CD4-positive, alpha-beta T cell treated with Interleukin-4 for 4 hours (primary cell): ENCODE measurements at places on chromosomes 16 and 17.
A peak's percentile ranks its signal among the peaks of the same experiment; 100 is the strongest.

- no peak for DNase-seq
Measured at GRCh38 chr17:47850373-47850691, 631 bp downstream of the SP6 start.

- no peak for DNase-seq
Measured at GRCh38 chr16:557463-558297, 2.5 kb upstream of the PRR35 start.

- DNase-seq, result no peak
Measured at GRCh38 chr17:173166-173911, 8.1 kb downstream of the DOC2B start.

GRCh38 chr17:20026960-20027359 lies 17.8 kb downstream of the SPECC1 start:
- no peak for DNase-seq

DNA sequence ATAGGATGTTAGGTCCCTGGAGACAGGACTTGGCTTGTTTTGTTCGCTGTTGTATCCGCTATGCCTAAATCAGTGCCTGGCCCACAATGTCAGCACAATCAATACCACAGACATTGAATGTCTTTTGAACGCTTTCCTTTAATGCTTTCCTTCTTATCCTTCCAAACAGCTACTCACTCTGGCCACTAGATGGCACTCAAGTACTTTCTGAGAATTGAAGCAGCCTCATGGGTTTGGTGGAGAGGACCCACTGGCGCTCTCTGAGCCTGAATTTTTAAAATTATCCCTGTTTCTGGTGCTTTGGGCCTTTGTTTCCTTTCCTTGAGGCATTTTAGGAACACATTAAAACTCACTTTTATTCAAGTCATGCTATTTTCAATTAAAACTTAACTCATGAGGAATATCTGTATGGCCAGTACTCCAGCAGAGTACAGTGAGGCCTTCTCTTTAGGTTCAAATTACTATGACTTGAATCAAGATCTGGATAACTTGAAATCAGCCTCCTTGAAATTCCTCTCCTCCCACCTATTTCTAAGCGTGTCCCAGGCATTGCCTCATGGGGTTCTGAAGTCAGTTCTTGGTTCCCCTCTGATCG lies 3.2 kb upstream of the NLRP1 start:
- peak; percentile 83 for DNase-seq

DNA sequence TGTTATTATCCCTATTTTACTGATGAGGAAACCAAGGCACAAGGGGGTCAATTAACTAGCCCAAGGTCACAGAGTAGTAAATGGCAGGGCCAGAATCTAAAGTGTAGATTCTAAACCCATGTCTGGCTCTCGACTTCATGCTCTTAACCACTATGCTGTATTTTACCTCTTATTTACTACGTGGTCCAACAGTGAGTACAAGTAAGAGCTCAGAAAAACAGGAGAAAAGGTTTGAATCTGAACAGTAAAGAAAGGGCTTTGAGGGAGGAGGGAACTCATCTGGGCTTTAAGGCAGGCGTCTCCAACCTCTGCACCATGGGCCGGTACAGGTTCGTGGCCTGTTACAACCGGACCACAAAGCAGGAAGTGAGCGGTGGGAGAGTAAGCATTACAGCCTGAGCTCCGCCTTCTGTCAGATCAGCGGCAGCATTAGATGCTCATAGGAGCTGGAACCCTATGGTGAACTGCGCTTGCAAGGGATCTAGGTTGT lies 62.9 kb downstream of the SMURF2 start:
- peak; percentile 53 for DNase-seq

- no peak for DNase-seq
Measured at GRCh38 chr17:1606352-1606985, 22.2 kb downstream of the SLC43A2 start.

DNA sequence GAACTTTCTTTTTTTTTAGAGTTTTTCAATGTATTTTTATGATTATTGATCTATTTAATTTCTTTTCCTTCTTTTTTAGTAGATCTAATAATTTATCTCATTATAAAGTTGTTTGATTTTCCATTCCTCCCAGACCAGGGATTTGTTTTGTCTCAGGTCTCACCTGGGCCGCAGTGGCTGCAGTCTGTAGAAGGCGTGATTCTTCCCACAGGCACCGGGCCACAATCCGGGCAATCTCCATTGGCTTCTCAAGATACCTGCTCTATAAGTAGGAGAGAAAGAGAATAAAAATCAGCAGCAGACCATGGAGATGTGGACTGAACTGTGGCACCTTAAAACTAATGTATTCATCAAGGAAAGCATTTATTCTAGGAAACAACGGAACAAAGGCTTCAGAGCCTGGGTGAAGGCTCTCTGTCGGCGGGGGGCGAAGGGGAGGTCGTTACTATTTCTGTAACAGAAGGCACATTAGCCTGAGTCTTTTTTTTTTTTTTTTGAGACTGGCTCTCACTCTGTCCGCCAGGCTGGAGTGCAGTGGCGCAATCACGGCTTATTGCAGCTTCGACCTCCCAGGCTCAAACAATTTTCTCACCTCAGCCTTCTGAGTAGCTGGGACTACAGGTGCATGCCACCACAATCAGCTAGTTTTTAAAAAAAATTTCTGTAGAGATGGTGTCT lies 42.7 kb downstream of the STAT3 start:
- DNase-seq, result no peak

DNA sequence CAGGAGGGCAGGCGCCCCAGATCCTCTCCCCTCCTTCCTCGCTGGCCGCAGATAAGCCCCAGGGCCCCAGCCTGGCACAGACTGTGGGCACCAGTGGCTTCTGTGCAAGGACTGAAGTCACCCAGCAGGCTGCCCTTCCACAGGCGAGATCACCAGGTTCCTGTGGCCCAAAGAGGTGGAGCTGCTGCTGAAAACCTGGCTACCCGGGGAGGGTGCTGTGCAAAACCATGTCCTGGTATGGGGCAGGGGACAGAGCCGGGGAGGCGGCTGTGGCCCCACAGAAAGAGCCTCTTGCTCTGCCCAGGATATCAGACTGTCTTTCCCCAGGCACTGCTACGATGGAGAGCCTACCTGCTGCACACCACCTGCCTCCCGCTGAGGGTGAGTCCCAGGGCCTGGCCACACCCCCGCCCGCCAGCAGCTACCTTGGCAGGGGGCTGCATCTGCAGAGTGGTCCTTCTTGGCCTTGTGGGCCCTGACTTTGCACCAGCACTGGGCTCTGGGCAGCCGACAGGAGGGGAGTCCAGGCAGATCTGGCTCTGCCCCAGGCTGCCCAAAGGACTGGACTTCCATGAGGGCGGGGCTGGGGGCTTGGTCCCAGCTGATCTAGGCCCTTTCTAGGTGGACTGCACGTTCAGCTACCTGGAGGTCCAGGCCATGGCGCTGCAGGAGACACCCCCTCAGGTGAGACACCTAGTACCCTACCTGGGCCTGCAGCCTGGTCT lies 615 bp downstream of the CARMIL2 start:
- DNase-seq, result peak; percentile 12

- DNase-seq, result no peak
Measured at GRCh38 chr17:29710520-29710884, 87.8 kb upstream of the CORO6 start.

- peak; percentile 91 for DNase-seq
Measured at GRCh38 chr16:67542464-67542863, 13.8 kb downstream of the RIPOR1 start.

DNA sequence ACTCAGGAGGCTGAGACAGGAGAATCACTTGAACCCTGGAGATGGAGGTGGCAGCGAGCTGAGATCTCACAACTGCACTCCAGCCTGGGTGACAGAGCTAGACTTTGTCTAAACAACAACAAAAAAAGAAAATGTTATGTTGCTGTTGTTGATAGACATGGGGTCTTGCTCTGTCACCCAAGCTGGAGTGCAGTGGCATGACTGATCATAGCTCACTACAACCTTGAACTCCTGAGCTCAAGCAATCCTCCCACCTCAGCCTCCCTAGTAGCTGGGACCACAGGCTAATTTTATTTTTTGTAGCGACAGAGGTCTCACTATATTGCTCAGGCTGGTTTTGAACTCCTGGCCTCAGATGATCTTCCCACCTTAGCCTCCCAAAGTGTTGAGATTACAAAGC lies 20.0 kb downstream of the FBXO47 start:
- no peak for DNase-seq

GRCh38 chr17:46122486-46122871 lies 70.8 kb downstream of the KANSL1 start:
- DNase-seq, result no peak

DNA sequence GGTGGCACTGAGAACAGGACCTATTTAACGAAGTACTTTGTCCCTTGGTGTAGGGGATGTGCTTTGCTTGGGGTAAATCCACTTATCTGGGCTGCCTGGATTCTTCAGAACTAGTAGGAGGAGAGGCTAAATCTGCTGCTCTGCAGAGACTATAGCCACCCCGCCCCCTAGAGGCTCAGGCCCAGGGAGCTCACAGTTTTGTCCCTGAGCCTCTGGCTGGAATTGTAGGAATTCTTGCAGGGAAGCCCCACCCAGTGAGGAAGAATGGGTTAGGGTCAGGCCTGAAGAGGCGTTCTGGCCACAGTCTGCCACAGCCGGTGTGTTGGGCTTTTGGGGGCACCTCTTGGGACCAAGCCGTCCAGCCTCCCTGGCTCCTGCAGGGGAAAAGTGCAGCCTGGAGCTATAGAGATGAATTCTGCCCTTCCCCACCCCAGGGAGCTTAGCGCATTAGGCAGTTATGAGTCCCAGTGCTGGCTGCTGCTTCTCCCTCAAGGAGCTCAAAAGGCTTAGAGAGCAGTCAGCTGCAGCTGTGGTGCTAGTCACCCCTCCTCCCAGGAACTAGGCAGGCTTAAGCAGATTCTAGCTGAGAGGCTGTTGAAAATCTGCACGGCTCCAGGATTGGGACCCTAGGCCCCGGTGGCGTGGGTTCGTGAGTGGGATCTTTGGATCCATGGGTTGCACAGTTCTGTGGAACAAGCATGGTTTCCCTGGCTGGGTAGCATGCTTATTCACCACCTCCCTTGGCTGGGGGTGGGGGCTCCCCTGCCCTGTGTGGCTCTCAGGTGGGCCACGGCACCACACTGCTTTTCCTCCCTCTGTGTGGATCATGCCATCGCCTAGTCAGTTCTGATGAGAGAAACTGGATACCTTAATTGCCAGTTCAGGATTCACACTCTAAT lies 237.4 kb upstream of the TOM1L1 start:
- no peak for DNase-seq

DNA sequence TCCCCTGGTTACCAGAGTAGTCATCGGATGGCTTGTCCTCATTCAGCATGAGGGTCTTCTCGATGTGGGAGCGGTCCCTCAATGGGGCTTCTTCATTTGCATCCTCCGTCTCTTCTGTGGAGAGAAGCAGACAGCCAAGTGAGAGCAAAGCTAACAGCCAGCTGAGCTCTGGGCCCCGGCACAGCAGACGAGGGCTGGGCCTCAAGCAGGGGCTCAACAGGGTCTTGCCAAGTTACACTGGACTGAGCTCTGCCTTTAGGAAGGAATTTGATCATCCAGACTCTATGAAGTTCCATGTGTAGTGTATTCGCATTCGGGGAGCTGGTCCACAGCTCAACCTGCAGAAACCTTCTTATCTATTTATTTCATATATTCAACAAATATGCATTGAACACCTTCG lies 37.4 kb downstream of the SRL start:
- DNase-seq, result no peak

DNA sequence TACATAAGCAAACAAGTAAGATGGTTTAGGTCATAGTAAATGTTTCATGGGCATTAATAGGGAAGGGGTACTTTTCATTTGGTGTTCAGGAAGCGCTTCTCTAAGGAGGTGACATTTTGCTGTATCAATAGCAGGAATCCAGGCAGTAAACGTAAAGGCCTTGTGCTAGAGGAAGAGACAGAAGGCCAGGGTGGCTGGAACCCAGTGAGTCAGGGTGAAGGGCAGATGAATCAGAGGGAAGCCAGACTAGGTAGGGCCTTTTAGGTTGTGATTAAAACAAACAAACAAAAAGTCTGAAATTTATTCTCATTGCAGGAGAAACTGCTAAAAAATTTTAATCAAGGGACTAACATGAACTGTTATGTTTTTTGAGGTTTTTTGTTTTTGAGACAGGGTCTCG lies 6.5 kb downstream of the BMERB1 start:
- no peak for DNase-seq

GRCh38 chr16:80231888-80232287 lies 308.9 kb upstream of the DYNLRB2 start:
- DNase-seq, result no peak

- no peak for DNase-seq
Measured at GRCh38 chr16:11386791-11387546, 41.7 kb downstream of the RMI2 start.

- DNase-seq, result no peak
Measured at GRCh38 chr16:79163691-79164387, 436.7 kb downstream of the MAF start.

DNA sequence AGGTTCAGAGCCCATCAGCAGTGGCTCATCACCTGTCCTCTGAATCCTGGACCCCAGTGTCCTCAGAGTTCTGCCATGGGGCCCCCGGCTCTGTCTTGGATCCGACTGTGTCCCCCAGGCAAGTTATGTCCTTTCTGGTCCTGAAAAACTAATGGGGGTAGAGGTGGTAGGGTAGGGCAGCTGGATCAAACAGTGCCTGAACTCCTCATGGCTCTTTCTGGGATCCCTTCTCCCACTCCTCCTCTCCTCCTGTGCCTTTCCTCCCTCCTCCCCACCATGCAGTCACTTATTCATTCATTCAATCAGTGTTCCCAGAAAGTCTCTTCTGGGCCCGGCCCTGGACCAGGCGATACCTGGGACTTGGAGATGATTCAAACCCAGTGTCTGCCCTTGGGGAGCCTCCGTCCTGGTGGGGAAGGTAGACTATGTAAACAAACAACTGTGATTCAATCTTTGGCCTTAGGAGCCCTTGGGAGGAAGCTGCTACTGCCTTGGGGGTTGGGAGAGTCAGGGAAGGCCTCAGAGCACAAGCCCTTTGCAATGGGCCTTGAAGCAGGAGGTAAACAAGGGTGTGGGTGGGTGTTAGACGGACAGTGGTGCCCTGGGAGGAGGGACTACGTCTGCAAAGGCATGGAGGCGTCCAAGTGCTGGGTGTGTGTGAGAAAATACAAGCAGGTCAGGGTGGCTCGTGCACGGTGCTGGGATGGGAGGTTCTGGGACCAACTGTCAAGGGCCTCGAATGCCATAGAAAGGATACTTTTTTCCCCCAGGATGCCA lies 6.4 kb upstream of the FAM83G start:
- no peak for DNase-seq
